ENCODE measurements at places on chromosomes 1 and 21.

GRCh38 chr1:31955917-31956736 lies 18.0 kb upstream of the PTP4A2 start:
- DNase-seq: no peak

DNA sequence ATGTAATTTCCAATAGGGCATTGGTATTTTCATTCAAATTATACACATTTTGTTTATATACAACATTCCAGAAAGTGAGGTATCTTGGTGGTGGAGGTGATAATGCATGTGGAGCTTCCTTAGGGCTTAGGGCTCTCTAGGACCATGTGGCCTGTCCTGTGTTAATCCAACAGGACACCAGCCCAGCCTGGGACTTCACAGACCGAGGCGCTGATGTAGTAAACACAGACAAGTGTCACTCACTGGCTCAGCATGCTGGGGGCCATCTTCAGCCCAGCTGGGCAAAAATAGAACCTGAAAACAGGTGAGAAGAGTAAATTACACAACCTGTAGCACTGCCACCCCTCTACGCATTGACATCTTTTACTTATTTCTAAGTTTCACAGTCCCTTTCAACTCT lies 66.7 kb downstream of the MAB21L3 start:
- DNase-seq: no peak

DNA sequence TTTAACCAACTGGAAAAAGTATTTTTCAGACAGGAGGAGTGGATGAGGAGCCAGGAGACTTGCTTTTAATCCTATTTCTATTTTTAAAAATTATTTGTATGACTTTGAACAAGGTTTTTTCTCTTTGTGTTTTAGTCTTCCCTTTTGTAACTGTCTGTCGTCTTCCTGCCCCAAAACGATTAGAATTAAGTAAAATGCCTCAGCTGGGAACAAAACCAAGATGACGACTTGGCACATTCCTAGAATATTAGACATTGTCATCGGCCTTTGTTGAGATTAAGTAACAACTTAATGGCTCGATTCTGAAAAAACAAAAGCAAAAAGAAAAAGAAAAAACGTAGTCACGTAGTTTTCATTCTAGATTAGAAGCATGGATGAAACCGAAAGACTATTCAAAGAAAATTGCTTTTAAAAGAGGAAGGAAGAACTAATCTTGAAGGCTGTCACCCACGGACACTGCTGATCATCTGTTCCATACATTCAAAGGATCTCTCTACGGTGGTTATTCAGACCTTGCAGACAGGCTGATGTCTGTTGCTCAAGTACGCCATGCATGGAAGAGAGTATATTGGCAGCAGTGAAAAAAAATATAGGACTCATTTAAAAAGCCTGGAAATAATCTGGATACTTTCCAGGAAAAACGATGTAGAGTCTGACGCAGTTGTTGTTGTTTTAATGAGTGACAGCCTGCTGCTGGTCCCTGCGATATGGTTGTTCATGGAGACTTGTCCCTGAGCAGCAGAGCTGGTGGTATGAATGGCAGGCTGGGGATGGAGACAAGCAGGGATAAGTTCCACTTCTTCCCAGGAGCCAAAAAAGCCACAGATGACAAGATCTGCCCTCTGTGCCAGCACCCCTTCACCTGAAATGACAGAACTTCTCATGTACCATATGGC lies 16.8 kb downstream of the GNG4 start:
- no peak for DNase-seq

- no peak for DNase-seq
Observed at GRCh38 chr1:56972976-56973375, 7.2 kb upstream of the C8B start.

DNA sequence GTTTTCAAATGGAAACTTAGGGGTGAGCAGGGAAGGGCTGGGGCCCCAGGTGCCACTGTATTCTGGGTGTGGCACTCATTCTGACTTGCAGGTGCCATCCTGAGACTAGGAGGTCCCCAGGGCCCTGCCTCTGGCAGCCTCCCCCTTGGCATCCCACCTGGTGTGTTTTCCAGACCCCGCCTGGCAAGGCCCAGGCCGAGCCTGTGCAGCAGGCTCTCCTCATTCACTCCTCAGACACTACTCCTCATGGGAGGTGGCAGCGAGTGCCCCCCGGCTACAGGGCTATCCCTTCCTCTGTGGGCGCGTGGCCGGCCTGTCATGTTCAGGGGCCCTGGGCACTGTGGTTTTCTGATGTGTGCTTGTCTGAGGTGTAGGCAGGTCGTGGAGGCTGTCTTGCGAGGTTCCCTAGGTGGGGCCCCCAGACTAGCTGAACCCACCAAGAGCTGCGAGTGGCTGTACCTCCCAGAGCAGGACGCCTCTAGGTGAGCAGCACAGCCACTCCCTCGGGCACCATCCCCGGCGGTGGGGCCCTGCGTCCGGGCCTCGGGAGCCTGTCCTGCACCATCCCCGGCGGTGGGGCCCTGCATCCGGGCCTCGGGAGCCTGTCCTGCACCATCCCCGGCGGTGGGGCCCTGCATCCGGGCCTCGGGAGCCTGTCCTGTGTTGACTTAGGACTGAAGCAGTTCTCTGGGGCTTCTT lies 13.2 kb downstream of the SLX9 start:
- DNase-seq: no peak

DNA sequence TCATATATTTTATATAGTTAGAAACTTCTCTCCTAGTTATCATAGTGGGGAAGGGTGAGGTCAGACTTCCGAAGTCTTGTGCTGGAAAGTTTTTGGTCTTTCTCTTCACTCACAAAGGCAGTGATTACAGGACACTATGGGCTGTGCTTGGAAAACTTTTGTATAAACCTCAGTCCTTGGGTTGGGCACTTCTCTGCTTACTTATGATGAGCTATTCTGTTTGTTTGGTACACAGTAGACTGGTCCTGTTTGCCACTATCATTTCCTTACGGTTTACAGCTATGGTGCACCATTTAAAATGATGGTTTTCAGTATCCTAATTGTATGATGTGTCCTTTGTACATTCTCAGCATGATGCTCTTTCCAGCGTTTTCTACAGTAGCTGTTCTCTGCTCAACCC lies 75.5 kb downstream of the MAP3K7CL start:
- no peak for DNase-seq

DNA sequence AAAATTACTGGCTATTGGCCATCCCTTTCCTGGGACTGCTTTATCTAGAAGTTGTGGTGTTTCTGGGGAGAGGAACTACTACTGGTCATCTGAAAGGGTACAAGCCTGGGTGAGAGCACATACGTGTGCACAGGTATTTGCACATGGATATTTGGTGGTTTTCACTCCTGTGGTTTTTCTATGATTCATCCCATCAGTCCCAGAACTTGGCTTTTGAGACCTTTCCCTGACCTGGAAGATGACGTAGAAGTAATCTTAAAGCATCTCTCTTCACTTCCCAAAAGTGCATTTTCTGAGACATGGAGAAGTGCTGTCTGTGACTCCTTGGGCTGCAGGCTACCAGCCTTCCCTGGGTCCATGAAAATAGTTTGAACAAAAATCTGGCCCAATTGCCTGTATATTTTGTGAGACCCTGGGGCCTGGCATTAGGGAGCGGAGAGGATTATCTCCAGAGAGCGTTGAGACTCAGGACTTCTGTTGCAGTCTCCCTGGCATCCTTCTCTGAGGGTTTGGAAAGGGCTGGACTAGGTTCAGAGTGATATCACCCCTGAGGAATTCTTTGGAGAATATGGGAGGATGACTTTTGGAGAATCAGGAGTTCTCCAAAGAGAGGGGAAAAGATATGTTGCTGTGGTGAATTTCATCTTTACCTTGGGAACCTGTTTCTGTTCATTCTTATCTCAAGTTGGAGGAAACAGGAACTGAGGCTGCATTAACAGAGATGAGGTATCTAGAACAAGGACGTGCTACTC lies 130.8 kb downstream of the NOS1AP start:
- no peak for DNase-seq

GRCh38 chr1:45065083-45065482 lies 53.0 kb downstream of the UROD start:
- no peak for DNase-seq

DNA sequence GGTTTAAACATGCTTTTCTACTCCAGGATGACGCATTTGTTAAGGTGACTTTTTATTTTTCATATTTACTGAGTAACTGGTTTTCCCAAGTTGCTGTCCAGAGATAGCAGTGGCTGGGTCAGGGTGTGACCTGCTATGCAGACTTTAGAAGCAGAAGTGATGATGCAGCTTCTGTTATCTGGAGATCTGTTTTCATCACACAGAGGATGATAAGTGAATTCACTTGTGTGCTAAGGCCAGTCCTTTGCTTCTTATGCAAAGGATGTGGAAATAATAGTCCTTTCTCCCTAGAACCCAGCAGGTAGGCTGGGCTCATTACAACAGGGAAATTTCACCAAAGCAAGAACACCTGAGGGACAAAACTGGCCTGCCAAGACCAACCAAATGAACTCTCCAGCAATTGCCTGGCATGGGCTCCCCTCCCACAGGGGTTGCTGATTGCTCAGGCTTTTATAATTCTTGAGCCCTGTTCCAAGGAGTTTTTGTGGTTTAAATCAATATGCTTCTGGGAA lies 97.8 kb upstream of the LPGAT1 start:
- DNase-seq: no peak

DNA sequence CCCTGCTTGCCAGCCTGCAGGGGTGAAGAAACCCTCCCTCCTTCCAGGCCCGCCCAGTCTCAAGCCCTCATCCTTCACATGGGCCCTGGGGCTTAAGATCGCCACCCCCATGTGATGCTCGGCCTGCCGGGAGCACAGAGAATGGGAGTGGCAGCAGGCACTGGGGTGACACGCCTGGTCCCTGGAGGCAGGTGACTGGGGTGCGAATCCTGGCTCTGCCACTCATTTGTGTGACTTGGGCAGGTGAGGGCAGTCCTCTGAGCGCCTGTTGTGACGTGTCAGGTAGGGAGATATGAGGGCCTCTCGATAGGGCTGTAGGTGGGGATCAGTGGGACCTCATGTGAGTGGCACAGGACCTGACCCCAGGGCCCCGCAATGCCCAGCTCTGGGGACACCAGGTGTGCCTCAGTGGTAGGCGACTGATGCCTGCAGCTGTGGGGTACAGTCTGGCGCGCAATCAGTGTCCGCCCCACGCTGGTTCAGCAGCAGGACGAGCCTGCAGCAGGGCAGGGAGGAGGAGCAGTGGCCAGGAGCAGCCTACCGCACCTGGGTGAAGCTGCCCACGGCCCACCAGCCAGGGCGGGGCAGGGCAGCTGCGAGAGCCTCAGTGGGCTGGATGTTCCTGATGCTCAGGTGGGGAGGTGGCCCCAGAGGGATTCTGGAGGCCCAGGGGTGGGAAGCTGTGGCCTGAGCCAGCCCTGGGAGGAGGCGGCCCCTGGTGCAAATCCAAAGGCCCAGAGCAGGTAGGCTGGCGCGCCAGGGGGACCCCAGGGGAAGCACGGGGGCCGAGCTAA lies 6.2 kb downstream of the SH2D5 start:
- DNase-seq: no peak

GRCh38 chr1:58839147-58839795 lies 55.4 kb upstream of the JUN start:
- no peak for DNase-seq

DNA sequence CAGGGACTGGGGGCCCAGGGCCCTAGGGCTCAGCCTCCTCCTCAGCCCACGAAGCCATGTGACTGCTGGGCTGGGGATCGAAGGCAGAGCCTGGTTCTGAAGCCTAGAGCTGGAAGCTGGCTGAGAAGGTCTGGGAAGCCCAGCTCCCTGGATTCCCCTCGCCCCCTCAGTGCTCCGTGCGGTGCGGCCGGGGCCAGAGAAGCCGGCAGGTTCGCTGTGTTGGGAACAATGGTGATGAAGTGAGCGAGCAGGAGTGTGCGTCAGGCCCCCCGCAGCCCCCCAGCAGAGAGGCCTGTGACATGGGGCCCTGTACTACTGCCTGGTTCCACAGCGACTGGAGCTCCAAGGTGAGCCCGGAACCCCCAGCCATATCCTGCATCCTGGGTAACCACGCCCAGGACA lies 9.1 kb downstream of the ADAMTSL4 start:
- no peak for DNase-seq

DNA sequence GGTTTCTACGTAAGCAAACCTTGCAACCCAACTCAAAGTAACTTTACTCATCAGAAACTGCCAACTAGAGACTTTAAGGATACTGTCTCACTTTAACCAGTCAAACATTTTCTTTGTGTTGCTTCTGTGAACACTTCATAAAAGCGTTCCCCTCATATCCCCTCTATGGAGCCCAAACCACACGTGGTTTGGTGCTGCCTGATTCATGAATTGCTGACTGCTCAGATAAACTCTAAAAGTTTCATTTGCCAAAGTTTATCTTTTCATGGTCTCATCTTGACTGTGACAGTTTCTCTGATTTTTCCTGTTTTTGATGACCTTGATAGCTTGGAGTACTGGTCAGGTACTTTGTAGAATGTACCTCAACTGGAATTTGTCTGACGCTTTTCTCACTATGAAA lies 14.6 kb upstream of the RWDD3 start:
- DNase-seq: no peak

DNA sequence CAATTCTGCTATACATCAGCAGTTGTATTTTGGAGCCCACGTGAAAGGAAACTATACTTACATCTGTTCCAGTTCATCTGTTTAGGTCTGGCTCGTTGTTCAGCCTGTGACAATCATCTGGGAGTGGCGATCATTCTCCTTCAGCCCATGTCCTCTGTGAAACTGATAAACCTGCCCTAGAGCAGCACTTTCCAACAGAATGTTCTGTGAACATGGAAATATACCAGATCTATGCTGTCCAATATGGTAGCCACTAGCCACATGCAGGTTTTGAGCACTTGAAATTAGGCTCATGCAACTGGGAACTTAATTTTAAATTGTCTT lies 24.5 kb upstream of the COQ8A start:
- DNase-seq: no peak

- DNase-seq: no peak
Observed at GRCh38 chr1:28246427-28246832, 10.5 kb downstream of the ATP5IF1 start.

DNA sequence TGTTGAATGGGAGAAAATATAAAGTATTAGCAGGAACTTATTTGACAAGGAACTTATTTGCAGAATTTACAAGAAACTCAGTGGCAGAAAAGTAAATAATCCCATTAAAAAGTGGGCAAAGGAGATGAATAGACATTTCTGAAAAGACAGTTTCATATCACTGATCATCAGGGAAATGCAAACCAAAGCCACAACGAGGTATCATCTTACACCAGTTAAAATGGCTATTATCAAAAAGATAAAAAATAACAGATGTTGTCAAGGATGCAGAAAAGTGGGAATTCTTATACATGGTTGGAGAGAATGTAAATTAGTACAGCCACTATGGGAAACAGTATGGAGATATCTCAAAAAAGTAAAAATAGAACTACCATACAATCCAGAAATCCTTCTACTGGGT lies 61.0 kb downstream of the SYT14 start:
- no peak for DNase-seq

- DNase-seq: peak; percentile 73
Observed at GRCh38 chr1:203216274-203217138, 13.0 kb downstream of the CHIT1 start.

DNA sequence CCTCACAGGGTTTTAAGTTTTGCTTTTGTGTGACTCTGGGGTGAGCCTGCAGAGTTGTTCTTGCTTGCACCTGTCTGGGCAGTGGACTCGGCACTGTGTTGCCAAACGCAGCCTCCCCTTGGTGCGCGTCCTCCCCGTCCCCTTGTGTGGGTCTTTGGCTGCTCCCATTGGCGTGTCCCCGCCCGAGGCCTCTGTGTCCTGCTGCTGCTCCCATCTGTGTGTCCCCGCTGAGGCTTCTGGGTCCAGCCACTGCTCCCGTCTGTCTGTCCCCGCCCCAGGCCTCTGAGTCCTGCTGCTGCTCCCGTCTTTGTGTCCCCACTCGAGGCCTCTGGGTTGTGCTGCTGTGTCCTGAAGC lies 62.8 kb downstream of the PCNT start:
- no peak for DNase-seq
